ENCODE measurements at places on chromosomes 6 and 20. TPM values are rescaled to one million over a fixed set of nuclear protein-coding genes. Genes with fewer than 3 reads are reported as not detected.
A peak's percentile ranks its signal among the peaks of the same experiment; 100 is the strongest.

CASS4 gene
- 1.2 TPM for total RNA-seq

LEMD2 gene
- 49.7 TPM for total RNA-seq

HLA-DMA gene
- 5.8 TPM for total RNA-seq

RAD21L1 gene
- not detected for total RNA-seq

BMP7 gene
- total RNA-seq = 10.8 TPM

GPSM3 gene
- 16.3 TPM for total RNA-seq

DNA sequence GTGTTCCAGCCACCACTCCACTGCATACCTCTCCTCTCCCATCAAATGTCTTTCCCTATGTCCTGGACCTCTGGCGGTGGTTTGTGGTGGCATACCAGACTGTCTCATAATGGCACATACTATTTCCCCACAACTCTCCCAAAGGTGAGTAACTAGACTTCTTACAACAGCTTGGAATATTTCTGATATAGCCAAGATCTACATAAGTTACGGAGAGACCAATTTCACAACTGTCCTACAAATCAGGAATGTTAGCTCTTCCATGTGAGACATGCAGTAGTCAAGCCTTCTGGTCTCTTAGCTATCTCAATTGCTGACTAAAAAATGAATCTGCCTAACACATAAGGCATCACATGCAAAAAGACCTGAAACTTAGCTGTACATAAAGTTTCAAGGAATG, 588.9 kb downstream of the RNF144B start:
- no peak for ATAC-seq

- no peak for ATAC-seq
Observed at GRCh38 chr20:9147547-9148024, 78.7 kb downstream of the PLCB4 start.

GRCh38 chr6:153084393-153084792, 46.7 kb downstream of the RGS17 start:
- no peak for ATAC-seq

GRCh38 chr6:121492536-121492935, 57.1 kb downstream of the GJA1 start:
- no peak for ATAC-seq

GRCh38 chr6:126198631-126199030, 141.3 kb upstream of the CENPW start:
- ATAC-seq = no peak

- peak; percentile 91 for ATAC-seq
Observed at GRCh38 chr6:39887692-39888450, 46.4 kb downstream of the MOCS1 start.

- ATAC-seq = no peak
Observed at GRCh38 chr20:45685896-45686295, 15.9 kb upstream of the WFDC11 start.

DNA sequence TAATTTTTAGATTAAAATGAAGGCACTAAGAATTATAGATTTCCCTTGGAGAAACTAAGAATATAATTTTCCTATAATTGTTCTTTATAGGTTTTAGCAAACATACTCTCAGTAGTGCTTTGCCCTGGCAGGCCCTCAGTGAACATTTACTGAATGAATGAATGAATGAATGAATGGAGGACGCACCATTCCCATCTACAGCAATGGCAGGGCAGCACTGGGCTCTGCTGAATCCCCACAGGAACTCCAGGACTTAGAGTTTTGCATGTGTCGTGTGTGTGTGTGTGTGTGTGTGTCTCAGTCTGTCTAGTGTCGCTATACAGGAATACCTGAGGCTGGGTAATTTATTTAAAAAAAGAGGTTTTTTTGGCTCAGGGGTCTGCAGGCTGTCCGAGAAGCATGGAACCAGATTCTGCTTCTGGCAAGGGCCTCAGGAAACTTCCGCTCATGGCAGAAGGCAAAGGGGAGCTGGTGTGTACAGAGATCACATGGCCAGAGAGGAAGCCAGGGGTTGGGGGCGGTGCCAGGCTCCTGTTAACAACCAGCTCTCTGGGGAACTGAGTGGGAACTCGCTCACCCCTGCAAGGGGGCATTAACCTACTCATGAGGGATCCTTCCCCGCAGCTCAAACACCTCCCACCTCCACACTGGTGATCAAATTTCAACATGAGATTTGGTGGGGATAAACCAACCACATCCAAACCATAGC, 20.1 kb downstream of the RNASET2 start:
- no peak for ATAC-seq

DNA sequence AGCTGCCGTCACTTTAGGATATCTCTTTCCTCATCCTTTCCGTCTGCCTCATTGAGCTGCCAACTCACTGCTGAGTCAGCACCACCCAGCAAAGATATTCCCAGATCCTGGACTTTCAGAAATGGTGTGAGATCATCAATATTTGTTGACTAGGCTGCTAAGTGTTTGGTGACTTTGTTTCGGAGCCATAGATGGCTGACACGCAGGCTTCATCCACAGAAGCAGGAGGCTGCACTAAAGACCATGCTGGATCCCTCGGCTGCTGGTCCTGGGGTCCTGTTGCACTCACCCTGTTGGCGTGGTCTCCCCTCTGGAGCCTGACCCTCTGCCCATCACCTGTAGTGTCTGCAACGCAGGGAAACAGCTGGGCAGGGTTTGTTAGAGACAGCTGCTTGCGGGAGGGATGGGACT, 96.5 kb downstream of the ERMARD start:
- ATAC-seq = no peak

- ATAC-seq = peak; percentile 79
Observed at GRCh38 chr20:19784511-19785172, 26.6 kb downstream of the RIN2 start.

GRCh38 chr6:108623995-108624394, 63.3 kb downstream of the FOXO3 start:
- no peak for ATAC-seq

DNA sequence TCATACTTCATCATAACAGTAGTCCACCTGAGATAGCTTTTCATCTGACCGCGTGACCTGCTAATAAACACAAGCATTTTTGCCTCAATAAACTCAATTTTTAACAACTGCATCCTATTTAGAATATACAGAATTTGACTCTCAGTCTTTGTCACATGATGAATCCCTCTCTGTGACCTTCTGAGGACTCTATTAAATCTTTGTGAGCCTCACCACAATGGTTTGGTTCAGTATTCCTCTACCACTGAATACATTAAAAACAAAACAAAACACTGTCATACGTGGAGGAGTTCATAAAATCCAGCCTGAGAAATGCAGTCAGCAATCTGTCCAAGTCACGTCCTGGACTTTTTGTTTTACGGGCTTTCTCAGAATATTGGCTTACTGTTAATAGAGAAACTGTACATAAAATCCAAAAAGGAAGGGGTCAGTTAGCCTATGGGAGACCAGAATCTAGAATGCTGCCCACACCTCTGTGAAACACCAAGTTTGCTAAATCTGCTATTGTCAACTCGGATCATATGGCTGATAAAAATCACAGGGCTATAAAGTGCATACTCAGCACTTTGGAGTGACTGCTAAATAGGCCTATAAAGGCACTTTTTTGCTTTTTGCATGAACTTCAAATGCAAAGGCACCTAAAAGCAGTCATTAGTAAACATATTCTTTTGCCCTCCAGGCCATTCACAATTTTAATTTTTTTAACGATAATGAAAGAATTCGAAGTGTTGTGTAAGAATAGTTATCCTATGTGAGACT, 190.3 kb upstream of the HDDC2 start:
- no peak for ATAC-seq

GRCh38 chr6:129653229-129653628, 56.7 kb downstream of the ARHGAP18 start:
- ATAC-seq = no peak

- no peak for ATAC-seq
Observed at GRCh38 chr6:134491477-134491876, 173.6 kb upstream of the SGK1 start.

- no peak for ATAC-seq
Observed at GRCh38 chr20:2798814-2799213, 1.6 kb downstream of the CPXM1 start.

GRCh38 chr20:32648761-32649650, 24.7 kb downstream of the C20orf203 start:
- ATAC-seq = peak; percentile 74

DNA sequence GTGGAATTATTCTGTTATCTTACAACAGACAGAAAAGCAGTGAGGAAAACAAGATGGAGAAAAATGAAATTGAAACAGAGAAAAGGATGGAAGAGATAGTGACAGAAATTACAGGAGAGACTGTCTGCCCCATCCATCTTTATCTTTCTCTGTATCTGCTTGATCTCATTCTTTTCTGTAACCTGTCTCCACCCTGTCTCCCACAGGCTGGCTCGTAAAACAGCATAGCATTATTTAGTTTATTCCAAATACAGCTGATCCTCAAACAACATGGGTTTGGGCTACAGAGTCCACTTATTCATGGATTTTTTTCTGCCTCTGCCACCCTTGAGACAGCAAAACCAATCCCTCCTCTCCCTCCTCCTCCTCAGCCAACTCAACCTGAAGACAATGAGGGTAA, 482.3 kb upstream of the JARID2 start:
- no peak for ATAC-seq

DNA sequence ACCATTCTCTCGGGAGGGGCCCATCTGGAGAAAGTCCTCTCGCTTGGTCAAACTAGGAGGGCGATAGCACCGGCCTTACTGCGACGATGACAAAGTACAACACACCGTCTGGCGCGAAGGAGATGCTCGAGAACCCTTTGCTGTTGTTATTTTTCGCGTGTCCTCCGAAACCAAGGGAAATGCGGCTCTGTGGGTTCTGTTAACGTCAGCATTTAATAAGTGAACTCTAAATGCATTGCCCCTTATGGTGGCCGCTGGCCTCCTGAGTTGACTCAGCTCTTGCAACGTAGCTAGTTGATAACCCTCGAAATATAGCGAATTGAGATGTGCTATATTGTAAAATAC, 577 bp upstream of the SCAND1 start:
- ATAC-seq = no peak

GRCh38 chr20:22711971-22712755, 127.8 kb upstream of the FOXA2 start:
- ATAC-seq = no peak

DNA sequence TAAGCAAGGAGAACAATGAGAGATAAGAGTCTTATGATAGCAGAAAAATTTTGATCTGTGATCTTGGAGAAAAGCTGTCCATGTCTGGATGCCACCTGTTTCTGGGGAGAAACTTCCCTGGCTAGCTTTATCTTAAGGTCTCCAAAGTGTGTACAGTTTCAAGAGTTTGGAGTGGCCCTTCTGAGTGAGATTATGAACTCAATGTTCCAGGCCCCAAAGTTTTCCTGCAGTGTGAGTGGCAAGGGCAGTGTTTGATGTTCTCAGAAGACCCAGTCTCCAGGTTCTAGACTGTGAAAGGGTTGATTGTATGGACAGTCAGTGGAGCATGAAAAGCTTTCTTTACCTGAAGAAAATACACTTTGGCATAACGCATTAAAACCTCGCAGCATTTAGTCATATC, 121.7 kb downstream of the OLIG3 start:
- no peak for ATAC-seq

DNA sequence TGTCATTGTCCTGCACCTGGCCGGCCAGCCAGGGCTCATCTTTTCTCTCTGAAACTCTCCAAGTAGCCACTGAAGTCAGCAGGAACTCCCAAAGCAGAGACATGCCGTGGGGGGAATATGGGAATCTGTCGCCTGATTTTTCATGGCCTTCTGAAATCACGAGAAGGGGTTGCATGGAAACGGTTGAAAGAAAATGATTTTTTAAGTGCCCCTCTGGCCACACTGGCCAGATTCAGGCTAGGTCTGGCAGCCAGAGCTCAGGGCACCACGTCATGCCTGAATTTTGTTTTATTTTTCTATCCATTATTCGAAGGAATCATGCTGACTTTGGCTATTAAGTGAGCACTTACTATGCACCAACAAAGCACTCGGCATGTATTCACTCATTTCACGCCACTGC, 65.2 kb downstream of the EYA2 start:
- ATAC-seq = no peak

DNA sequence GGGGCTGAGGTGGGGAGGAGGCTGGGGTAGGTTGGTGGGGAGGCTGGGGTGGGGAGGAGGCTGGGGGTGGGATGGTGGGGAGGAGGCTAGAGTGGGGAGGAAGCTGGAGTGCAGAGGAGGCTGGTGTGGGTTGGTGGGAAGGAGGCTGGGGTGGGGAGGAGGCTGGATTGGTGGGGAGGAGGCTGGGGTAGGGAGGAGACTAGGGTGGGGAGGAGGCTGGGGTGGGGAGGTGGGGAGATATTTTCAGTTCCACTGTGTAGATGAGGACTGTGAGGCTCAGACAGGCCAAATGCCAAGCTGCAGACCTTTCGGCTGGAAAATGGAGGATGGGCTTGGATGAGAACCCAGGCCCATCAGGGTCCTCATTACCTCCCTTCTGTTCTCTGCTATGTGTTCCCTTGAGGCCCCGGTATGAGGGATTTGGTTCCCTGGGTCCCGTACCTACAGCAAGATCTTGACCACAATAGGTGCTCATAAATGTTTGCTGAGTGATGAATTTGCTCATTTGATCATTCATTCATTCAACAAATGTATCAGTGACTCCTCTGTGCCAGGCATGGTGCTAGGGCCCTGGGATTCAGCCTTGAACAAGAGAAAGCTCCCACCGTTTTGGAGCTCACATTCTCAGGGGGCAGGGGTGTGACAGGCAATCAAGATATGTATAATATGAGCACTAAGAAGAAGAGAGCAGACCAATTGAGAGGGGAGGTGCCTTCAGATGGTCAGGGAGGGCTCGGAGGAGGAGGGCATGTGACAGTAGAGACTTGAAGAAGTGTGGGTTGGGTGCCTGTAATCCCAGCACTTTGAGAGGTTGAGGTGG, 36.1 kb upstream of the NOL4L start:
- peak; percentile 66 for ATAC-seq

DNA sequence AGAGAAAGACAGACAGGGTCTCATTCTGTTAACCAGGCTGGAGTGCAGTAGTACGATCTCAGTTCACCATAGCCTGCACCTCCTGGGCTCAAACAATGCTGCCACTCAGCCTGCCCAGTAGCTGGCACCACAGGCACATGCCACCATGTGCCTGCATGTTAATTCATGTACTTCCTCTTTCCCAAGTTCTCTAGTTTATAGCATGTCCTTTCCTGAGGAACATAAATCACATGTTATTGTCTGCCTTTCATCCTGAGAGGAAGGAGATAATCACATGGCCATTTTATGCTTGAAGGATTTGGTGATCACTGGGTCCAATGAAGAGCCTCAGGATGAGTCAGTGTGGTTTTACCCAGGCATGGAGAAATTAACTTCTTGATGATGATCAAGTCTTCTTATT, 47.9 kb downstream of the COL11A2 start:
- ATAC-seq = peak; percentile 36

- no peak for ATAC-seq
Observed at GRCh38 chr20:59182401-59183044, 18.9 kb downstream of the ZNF831 start.

All from gastroesophageal sphincter (tissue), 4 donors.